ENCODE measurements at places on chromosomes 16 and 17.

- peak; percentile 84 for DNase-seq
These were observed at the start of gene NCOR1 for GRCh38 chr17:16215273-16215964. TSS of gene NCOR1 (minus strand) at chr17:16215534. CDS start at chr17:16194569, 20,965 bp downstream.

- no peak for DNase-seq
These were observed 887.8 kb upstream of the SOX9 start for GRCh38 chr17:71232801-71233559.

- DNase-seq, result no peak
These were observed 11.0 kb downstream of the GPRC5C start for GRCh38 chr17:74442670-74443515.

DNA sequence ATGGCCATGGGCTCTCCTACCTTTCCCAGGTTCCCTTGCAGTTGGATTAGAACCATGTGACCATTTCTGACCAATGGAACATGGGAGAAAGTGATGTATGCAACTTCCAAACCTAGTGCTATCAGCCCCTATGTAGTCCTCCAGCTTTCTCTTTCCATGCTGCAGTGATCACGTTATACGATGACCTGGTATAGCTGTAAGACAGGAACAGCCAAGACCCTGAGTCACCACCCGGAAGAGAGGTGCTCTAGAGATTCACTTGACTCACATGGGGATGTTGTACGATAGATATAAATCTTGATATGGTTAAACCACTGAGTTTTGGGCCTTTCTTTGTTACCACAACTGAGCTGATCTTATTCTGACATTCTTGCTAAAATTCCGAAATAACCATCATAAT is 65.1 kb downstream of the NOG start:
- DNase-seq, result no peak

DNA sequence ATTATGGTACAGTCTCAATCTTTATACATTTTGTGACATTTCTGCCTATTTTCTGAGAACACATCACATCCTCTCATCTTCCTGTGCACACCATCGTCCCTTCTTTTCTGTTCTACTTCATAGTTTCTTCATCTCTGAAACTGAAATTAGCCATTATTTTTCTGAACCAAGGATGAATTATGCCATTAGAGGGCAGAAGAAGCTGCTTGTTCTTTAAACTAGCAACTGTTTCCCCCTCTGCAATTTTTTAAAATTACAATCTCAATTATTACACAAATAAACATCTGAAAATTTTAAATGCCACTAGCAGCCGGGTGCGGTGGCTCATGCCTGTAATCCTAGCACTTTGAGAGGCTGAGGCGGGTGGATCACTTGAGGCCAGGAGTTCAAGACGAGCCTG is 41.3 kb downstream of the RBBP6 start:
- DNase-seq, result no peak

DNA sequence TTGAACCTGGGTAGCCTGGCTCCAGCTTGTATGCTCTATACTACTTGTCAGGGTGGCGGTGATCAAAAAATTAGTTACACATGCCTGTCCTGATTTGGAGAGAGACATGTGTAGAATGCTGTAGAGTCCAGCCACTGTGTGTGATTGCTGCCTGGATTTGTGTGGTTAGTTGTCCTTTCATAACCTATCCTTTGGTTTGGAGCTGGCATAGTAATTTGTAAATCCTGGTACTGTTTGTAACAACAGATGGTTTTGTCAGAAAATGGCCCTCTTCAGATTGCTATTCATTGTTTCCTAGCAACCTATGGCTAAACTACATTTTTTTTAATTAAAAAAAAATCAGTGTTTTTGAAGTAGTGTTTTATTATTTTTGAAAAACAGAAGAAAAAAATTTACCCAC is 30.5 kb downstream of the ETV4 start:
- no peak for DNase-seq

GRCh38 chr17:66791347-66791746 is 43.6 kb upstream of the CACNG5 start:
- no peak for DNase-seq

DNA sequence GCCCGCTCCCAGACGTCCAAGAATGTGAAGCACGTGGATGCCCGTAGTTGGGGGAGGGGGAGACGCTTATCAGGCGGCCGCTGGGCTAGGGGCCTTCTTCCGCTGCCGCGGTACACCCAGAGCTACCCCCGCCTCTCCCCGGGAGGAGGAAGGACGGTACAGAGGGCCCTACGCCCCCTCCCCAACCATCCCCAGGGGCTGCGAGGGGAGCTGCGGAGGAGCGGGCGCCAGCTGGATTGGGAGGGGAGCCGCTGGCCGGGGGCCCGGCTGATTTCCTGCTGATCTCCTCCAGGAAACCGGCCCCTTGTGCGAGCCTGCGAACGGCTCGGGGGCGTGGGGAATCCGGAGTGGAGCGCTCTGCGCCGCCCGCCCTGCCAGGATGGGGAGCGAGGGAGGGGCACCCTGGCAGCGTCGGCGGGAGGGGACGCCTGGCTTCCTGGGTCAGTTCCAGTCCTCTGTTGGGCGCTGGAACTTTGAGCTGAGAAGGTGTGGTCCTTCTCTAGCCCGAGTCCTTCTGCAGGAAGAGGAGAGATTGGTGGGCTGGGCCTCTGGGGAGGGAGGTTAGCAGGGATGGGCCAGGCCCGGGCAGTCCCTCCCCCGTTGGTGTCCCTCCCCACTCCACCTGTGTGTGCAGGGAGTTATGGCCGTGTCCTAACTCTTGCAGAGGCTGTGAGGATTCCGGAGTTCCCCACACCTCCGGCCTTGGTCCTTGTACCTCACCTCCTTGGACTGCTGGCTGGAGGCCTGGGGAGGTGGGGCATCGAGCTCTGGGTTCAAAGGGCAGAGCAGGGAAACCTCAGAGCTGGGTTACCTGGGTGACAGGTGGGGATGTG is 19.2 kb downstream of the GJD3 start:
- no peak for DNase-seq

DNA sequence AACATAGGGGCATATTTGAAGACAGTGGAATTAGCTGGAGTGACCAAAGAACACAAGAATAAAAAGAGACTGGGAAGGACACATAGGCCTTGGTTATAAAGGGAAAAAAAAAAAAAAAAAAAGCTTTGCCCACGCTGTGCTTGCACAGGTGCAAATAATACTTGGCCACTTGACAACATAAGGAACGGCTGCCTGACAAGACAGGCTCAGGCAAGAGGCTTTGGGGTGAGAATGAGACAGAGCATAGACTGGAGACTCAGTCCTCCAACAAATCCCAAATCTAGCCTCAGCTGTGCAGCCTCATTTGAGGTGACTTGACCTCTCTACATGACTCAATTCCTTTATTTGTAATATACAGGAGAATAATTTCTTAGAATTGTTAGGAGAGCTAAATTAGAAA is 332.8 kb upstream of the DYNLRB2 start:
- DNase-seq, result no peak

- DNase-seq, result no peak
These were observed 110.4 kb downstream of the PITPNC1 start for GRCh38 chr17:67487506-67487905.

- no peak for DNase-seq
These were observed 308 bp downstream of the ADCY9 start for GRCh38 chr16:4115949-4116318.

- no peak for DNase-seq
These were observed 78.0 kb upstream of the ZNF750 start for GRCh38 chr17:82917699-82918345.

DNA sequence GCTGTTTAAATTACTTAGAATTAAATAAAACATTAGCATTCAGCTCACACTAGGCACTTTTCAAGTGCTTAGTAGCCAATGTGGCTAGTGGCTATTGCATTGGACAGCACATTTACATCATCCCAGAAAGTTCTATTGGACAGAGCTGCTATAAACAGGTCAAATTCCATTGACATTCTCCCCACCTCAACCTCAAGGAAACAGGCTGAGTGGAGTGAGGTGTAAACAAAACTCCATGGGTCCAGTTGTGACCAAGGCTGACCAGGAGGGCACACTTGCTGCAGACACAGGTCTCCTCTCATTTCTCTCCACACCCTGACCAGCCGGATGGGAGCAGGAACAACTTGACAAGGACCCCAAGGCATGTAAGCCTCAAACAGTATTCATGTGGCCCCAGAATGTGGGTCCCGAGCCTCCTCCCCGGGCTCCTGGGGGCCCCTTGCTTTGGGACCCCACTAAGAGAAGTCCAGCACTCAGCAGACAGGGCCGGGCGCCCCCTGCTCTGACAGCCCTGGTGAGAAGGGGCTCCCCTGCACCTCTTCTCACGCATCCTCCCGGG is 488 bp downstream of the C17orf113 start:
- no peak for DNase-seq

GRCh38 chr17:73357318-73357717 is 45.5 kb upstream of the CDC42EP4 start:
- DNase-seq, result no peak

GRCh38 chr16:1708083-1708767 is 2.2 kb downstream of the MAPK8IP3 start:
- no peak for DNase-seq

GRCh38 chr16:80014241-80014939 is 413.9 kb upstream of the MAF start:
- DNase-seq, result no peak

DNA sequence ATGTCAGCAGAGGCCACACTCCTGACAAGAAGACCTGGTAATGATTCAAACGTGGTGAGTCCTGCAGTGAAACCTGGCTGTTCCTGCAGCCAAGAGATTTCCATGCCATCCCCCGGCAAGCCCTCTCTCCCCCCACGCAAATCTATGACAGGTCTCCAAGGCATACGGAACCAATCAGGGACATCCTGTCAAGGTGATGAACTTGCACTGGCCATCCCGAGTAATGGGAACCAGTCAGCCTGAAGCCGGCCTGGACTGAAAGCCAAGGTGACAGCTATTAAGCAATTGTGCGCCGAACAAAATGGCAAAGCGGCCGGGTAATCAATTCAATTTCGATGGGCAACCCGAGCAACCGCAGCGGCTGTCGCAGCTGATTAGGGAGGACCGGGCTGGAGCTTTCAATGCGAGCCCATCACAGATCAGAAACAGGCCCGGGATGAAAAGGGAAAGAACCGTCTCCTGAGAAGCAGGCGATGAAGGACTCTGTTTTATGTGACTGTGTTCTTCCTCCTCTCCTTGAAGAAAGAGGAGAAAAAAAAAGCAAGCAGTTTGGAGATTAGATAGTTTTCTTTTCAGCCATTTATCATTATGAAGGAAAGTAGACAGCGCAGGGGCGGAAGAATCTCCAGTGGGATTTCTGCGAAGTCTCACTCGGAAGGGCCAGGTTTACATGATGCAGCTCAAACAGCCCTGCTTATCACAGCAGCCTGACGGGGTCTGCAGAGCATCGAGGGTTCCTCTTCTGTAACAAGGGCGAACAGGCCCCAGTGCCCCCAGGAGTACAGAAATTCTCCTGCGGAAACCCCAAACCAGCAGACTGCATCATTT is 35.2 kb downstream of the TBX4 start:
- no peak for DNase-seq

- DNase-seq, result no peak
These were observed 12.6 kb upstream of the KLHL36 start for GRCh38 chr16:84635702-84636101.

- no peak for DNase-seq
These were observed 147.7 kb upstream of the WSCD1 start for GRCh38 chr17:5922476-5922875.

DNA sequence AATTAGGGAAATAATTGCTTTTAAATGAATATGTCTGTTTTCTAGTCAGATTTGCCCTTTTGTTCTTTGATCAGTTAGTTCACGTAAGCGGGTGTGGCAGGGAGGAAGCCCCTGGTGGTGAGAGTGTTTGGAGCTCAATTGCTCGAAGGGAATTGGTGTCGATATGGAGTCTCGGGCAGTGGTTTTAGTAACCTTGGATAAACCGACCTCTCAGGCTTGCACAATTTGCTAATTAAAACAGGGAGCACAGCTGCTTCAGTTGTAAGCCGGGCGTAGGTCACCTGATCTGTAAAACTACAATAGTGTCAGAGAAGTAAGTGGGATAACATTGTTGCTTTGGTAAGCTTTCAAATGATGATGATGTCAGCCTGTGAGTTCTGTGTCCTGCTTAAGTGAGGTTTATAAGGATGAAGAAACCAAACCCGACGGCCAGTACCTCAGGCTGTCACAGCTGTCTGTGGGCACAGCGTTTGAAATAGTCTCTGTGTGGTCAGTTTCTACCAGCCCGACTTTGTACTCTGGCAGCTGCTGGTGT is 2.9 kb downstream of the ZNF750 start:
- no peak for DNase-seq

GRCh38 chr16:89404561-89404960 is 85.8 kb downstream of the ANKRD11 start:
- DNase-seq, result no peak

- DNase-seq, result no peak
These were observed 20.1 kb downstream of the PLD6 start for GRCh38 chr17:17186051-17186450.

- no peak for DNase-seq
These were observed 1.9 kb upstream of the CAPN15 start for GRCh38 chr16:525520-526180.

- DNase-seq, result no peak
These were observed 52.1 kb upstream of the TNRC6A start for GRCh38 chr16:24677388-24677787.

- no peak for DNase-seq
These were observed 62.7 kb upstream of the ADORA2B start for GRCh38 chr17:15882058-15882720.

GRCh38 chr17:73594025-73594424 is 50.2 kb downstream of the SDK2 start:
- no peak for DNase-seq

- DNase-seq, result no peak
These were observed 82.9 kb upstream of the DYNLRB2 start for GRCh38 chr16:80457871-80458270.

DNA sequence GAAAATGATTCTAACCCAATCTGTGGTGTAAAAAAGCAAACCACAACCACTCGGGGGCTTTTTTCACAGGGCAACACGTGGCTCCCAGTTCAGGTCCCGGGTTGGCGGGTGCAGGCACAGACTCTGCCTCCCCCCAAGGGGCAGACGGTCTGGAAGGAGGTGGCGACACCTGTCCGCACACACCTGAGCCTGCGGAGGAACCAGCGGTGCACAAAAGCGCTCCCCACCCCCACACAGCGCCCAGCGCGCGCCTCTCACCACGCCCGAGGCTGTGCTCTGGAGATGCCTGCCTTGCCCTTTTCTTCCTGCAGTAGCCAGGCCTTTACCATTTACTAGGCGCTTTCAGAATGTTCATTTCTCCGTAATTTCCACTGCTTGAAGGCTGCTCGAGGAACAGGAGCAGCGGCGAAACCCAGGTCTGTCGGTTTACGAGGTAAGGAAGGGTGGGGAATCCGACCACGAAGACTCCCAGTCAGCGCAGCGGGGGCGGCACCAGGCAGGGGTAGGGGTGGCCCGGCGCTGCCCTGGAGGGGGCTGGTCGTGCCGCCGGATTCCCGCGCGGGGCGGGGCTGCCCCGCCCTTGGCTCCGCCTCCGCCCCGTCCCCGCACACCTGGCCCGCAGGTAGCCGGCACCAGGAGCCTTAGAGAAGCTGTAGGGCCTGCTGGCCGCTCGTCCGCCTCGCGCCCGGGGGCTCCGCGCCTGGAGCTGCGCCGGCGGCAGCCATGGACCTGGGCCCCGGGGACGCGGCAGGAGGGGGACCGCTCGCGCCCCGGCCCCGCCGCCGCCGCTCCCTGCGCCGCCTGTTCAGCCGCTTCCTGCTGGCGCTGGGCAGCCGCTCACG is at the start of gene USP43:
TSS of gene USP43 (plus strand) at position 608 of the 842 bp plus-strand sequence. CDS start at position 724, 116 bp downstream.
- DNase-seq, result peak; percentile 43
